HS-5 (cell line): ENCODE measurements at places on chromosomes 2 and 18.

DNA sequence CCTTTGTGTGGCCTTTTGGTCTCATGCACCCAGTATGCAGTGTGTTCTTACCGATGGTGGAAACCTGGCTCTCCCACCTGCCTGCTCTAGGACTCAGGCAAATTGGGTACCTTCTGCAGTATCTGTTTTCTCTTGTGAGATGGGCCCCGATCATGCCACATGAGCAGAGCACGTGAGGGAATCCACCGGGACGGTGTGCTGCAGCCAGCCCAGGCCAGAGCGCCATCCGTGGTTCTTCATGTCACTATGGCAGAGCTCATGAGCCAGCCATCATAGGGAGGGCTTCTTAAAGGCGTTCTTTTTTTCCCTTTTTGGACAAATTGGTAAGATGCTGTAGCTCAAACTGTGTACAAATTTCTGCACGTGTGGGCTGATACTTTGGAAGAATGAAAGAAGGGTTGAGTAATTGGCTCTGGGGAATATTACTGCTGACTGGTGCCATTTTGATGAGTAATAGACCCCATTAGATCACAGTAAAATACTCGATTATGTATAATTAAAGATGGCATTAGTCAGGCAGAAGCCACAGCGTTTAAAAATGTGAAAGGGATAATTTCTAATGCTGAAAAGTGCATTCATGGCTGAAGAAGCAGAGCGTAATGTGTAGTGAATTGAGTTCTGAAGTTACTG, 19.2 kb downstream of the SH3RF3 start:
- DNase-seq = no peak

- DNase-seq = no peak
These were observed 152.7 kb downstream of the MYCN start for GRCh38 chr2:16092861-16093638.

DNA sequence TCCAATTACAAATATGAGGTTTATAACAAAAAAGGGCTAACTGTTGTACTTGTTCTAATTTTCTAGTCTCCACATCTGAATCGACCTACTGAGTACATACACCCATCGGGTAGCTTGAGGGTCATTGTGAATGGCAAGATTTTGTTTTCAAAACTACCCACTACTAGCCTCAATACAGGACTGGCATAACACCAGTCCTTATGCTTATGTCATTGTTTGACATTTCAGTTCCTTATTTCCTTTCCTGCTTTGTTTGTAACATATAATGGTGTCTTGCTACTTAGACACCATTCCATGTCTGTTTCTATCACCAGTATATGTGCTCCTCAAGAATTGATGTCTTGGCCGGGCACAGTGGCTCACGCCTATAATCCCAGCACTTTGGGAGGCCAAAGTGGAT, 86.0 kb downstream of the EPHA4 start:
- no peak for DNase-seq

DNA sequence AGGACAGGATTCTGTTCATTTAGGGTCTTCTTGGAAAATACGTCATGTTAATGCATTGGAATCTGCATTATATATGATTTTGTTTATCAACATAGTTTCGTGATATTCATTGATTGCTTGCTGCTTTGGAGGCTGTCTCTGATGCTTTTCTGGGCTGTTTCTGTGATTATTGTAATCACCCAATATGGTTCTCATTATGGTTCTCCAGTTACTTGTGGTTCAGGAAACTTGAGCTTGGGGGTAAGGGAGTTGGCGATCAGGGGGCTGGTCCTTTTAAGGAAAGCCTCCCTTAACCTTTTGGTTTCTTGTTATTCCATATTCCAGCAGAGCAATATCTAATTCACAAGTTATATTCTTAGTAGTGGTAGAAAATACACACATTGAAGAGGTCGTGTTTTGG, 17.4 kb upstream of the STON1 start:
- no peak for DNase-seq

DNA sequence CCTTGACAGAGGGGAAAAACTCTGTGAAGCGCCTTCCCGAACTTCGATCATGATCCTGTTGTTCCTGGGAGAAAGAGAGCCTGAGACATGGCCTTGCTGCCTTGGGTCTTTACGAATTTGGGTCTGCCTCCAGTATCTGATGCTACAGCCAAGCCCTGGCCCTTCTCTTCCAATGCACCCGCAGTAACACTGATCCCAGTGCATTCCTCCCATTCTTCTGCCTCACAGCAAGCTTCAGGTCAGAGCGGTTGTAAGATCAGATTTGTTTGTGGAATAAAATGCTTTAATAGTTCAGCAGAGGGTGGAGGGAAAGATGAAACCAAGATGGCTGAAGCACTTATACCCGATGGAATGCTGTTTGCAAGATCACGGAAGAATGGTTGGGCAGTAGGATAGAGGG, 196.7 kb upstream of the SIX2 start:
- DNase-seq = no peak

- no peak for DNase-seq
These were observed 167.2 kb upstream of the SERTAD2 start for GRCh38 chr2:64820901-64821300.

DNA sequence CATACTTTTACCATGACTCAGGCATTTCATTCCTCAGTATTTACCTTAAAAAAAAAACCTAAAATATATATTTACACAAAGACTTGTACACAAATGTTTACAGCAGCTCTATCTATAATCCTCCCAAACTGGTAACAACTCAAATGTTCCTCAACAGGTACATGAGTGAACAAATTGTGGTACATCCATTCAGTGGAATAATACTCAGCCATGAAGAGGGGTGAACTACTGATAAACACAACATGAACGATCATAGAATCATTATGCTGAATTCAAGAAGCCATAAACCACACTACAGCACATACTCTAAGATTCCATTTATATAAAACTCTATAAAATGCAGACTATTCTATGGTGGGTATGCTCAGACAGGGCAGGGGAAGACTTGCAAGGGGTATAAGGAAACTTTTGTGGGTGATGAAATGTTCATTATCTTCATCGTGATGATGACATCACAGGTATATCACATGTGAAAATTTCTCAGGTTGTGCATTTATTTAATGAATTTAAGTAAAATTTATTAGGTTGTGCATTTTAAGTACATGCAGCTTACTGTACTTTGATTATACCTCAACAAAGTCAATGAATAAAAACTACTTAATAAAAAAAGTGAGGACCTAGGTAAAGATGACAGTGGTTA, 24.7 kb upstream of the DUSP2 start:
- DNase-seq = no peak

GRCh38 chr2:18425210-18425703, 135.2 kb downstream of the RDH14 start:
- no peak for DNase-seq

DNA sequence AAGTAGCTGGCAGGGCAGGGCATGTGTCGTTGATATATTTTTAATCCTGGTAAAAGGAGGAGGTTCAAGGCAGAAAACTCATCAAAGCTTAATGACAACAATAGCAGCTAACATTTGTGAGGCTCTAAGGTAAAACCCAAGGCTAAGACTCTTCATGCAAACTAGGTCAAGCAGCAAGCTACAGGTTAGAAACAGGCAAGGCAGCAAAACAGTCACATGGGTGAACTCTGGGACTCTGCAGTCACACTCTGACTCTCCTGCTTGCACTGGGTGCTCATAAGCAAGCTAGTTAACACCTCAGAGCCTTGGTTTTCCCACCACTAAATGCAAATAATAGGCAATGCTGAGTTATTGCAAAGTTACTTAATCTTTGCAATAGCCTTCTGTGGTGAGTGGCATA, 7.9 kb downstream of the IL1RN start:
- no peak for DNase-seq

GRCh38 chr2:158745866-158746382, 49.2 kb upstream of the DAPL1 start:
- DNase-seq = no peak

- no peak for DNase-seq
These were observed 721 bp upstream of the MIB1 start for GRCh38 chr18:21739604-21740537.

DNA sequence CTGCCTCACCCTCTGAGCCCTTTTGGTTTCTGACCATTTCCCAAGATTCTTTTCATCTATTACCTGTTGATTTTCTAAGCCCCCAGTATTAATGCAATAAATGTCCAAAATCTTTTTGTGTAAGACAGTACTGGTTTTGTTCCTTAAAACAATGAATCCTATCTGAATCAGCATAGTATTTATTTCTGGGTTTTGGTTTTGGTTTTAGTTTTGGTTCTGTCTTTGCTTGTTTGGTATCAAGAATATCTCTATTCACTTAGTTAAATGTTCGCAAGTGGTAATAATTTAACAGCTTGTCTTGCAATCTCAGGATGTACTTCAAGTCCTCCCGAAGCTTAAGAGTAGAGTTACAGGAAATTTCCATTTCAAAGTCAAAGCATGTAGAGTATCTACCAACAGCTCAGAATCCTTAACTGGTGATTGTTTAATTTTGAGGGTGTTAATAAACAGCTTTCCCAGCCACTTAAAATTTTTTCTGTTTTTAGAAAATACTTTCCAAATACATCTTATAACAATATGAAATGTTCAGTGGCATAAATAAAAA, 67.7 kb upstream of the NEDD4L start:
- no peak for DNase-seq

DNA sequence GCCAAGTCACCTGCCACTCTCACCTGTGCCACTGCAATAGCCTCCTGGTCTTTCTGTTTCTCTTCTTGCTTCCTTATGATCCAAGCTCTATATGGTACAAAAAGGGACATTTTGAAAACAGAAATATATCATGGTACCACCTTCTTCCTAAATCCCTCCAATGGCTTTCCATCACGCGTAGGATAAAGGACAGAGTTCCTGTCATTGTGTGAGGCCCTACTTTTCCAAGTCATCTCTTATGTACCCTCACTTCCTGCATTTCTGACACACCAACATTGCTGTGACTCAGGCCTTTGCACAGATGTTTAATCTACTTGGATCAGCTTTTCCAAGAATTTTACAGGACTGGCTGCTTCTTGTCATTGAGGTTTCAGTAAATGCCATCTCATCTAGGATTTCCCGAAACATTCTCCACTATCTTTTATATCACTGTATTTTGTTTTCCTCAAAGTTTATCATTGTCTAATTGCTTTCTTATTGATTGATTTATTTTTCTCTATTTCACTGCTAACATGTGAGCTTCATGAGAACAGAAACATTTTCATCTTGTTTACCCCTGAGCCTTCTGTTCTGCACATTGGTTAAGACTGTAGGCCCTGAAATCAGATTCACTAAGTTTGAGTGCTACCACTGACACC, 426.1 kb upstream of the FANCL start:
- DNase-seq = no peak

DNA sequence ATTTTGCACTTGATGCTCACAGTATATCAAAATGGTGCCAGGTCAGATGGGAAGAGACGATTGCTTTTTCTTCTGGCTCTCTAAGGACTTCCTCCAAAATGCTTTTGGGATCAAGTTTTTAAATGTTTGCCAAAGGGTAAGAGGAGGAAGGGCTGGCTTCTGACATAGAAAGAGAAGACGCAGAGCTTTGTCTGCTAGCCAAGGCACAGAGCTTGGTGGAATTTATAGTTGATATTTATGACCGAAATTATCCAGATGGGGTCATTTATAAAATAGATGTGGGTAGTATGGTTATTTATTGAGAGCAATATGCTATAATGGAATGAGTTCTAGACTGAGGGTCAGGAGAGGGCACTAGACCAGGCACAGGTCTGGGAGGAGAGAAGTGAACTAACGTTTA, 193.3 kb downstream of the FSHR start:
- no peak for DNase-seq

- DNase-seq = no peak
These were observed 882.5 kb downstream of the SLC4A3 start for GRCh38 chr2:220509966-220510365.

- peak; percentile 55 for DNase-seq
These were observed 128.0 kb downstream of the OLA1 start for GRCh38 chr2:174120346-174120745.

DNA sequence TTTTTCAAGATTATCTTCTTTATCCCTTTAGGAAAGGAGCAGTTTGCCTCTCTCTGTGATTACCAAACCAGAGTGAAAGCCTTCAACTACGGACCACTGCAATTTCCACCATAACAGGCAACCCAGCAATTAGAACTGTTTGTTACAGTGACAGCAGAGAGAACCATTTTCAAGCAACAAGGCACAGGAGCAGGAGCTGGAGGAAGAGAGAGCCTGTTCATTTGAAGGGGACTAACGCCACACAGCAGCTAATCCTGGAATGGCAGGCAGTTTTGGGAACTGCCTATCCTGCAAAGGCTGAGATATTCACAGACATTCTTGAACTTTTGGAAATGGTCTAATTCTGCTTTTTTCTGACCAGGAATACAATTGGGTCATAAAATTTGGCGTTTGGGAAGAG, 1541.9 kb upstream of the PIK3C3 start:
- no peak for DNase-seq

- DNase-seq = no peak
These were observed 5.3 kb downstream of the SAG start for GRCh38 chr2:233312874-233313273.

GRCh38 chr2:101387151-101387834, at the start of gene CREG2:
TSS of gene CREG2 (minus strand) at chr2:101387503. CDS start at chr2:101387457, 46 bp downstream.
- DNase-seq = no peak

DNA sequence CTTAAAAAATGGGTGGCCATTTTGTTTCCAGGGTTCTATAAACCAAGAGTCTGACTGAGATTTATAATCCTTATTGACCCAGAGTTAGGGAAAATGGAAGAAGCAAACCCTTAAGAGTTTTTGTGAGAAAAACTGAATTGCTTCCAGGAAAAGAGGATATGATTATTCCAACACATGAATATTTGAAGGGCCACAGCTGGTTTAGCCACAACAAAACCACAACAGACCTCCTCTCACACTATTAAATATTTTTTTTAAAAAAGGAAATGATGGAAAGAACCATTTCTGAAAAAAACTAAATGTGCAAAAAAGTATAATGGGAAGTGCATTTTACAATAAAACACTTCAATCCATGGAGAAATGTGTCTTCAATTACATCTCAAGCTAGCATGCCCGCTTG, 182.7 kb downstream of the ETAA1 start:
- no peak for DNase-seq

DNA sequence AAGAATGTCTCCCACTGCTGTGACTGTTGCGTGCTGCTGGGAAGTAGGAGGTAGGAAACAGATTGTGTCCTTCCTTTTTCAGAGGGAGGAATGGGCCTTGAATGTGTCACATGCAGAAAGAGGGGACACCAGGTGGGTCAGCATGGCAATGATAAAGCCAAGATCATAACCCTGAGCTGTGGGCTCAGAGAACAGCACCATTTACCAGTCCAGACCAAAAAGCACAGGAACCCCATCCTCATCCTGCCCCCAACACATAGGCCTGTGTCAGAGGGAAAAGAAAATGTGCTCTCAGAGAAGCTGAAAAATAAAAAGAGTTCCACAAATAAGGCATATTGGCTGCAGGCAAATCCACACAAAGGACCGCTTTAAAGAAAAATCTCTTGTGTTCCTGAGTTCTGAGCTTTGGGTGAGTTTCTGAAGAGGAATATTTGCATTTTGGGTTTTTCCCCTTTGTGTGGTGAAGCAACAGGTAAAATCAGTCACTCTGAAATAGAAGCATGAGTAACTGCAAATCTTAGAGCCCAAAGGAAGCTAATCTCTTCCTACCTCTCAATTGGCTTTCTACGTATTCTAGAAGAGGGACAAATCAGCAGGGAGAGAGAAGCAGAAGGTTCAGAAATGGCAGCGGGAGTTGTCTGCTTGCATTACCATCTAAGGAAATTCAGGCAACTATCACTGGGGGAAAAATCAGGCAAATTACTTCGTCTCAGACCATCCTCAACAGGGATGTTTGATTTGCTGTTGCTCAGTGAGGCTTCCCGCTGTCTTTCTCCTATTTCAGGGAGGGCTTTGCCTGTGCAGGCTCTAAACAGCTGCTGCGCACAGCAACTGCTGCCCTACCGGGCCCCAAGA, 106.8 kb downstream of the BCL11A start:
- DNase-seq = no peak
